HFF-Myc (cell line): ENCODE measurements at places on chromosomes 16 and 17.

DNA sequence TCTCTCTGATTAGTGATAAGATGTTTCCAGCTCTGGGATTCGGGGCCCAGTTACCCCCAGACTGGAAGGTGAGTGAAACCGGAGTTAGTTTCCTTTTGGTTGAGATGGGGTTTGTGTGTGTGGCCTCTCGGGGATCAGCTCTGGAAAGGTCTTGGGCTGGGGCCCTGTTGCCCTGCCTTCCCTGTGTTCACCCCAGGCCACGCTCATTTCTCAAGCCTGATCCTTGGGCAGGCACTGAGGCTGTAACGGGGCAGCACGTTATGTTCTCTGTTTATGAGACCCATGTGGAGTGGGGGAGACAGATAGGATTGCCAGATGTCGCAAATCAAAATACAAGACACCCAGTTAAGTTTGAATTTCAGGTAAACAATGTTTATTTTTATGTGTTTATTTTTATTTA, 35.5 kb downstream of the CPNE2 start:
- DNase-seq = no peak

DNA sequence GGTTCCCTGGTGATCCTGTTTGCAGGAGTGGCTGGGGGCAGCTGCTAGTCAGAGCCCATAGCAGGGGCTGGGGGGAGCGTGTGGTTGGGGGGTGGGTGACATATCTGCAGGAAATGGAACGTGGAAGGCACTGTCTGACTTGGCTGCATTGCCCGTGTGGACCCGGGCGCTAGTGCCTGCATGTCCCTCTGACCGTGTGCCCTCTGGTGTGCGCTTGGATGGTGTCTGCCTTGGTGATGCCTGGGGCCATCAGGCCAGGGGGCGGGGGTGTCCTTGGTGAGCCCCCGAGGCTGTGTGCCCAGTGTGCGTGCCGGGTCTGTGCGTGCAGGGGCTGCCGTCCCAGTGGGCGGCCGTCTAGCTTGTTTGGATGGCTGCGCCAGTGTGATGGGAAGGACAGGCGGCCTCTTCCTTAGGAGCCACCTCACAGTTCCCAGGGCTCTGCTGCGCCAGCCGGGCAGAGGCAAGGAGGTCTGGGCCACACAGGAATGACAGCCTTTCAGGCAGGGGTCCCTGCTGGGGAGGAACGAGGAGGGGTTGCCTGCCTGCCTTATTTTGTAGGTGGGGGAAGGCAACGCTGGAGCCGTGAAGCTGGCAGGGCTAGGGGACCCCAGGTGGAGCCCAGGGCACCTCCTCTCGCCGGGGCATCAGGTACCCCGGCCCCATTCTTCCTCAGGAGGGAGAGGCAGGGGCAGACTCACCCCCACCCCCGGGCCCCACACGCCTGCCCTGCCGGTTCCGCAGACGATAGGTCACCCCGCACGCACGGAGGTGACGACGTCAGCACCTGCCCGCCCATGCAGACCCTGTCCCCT, 693 bp downstream of the NDRG4 start:
- no peak for DNase-seq

- no peak for DNase-seq
Measured at GRCh38 chr16:84922351-84923120, 88.8 kb downstream of the ZDHHC7 start.

DNA sequence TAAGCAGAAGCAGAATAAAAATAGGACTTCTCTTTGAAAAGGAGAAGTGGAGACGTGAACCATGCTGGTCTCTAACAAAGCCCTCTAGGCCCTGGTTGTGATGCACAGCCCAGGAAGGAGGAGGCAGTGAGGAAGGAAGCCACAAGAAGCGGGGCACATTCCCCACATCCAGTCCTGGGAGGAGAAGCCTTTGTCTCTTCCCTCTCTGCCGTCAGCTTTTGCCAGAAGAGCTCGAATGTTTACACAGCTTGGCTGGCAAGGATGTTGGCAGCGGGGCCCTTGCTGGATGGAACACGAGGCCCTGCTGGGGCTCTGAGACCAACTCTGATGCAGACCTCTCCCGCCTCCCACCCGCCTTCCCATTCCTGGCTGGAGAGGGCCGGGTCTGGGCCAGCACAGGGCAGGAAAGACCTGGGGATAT, 91.3 kb downstream of the MAF start:
- no peak for DNase-seq

GRCh38 chr16:14289692-14290340, 218.7 kb downstream of the MRTFB start:
- no peak for DNase-seq
